ENCODE measurements at places on chromosomes 3 and 15.

DNA sequence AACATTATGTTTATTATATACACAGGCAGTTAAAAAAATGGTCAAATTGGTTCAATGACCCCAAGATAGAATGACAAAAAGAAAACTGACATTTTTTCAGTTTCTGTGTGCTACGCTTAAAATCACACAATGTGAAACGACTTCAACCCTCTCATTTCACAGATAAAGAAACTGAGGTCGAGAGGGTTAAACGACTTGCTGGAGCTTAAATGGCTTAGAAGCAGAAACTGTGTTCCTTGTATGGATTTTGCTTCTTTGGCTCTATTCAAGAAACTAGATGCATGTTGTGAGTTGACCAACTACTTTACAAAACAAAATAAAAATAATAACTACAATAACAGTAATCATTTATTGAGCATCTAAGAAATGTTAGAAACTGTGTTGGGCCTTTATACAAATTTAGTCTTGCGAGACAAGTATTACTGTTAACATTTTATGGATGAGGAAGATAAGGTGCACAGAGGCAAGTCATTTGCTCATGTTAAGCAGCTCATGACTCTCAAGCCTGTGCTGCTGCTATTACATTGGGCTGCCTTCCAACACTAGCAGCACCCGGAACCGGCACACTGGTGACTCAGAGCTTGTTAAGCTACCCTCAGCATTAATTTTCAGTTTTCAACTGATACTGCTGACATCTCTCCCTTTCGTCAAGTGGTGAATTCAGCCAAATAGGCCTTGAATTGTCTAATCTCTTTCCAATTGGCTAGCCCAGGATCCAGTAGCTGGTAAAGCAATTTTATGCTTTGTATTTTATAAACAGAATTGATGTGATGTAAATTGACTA, 487.6 kb downstream of the NAALADL2 start:
- DNase-seq: no peak

DNA sequence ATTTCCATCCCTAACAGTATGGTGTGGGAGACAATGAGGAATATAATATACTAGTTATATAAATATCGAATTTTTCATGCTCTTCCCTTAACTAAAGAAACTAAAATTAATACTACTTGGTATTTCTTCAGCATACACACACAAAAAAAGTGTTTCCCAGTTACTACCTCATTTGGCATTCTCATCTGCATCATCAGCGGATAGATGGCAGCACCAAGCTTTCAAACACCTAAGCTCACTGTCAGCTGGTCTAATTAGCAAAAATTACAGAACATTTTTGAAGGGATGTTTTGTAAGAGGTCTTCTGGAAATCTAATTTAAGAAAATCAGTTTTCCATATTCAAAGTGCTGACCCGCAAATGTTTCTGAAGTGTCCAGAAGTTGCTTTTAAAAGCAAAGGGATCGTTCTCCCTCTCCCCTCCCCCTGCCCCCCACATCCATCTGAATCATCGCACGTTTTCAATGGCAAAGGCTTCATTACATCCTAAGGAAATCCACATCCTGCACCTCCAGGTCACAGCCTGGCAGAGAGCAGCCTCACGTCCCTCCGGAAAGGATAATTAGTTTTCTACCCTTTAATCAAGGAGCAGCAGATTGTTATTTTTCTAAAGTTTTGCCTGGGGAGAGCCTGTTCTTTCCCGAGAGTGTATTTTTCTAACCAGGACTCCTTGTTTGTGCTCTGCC, 86.1 kb upstream of the SPATA12 start:
- DNase-seq: no peak

GRCh38 chr15:35479423-35479822, 66.5 kb downstream of the DPH6 start:
- no peak for DNase-seq

DNA sequence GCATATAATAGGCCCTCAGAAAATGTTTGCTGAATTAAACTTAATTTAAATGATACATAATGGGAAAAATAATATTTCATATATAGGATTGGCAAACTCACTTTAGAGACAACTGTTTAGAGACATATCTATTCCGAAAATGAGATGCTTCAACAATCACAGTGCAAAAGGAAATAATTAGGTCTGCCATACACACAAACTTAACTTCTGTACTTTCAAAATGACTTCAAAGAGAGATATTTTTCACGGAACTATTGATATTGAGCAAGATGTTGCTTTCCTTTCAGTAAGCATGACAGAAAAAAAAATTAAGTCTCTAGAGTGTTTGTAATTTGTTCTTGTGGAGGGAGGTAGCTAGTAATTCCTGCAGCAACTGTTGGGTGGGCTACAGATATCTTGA, 769.5 kb downstream of the TUSC7 start:
- DNase-seq: no peak

GRCh38 chr3:127212231-127212630, 19.3 kb downstream of the PRR23E start:
- DNase-seq: no peak

DNA sequence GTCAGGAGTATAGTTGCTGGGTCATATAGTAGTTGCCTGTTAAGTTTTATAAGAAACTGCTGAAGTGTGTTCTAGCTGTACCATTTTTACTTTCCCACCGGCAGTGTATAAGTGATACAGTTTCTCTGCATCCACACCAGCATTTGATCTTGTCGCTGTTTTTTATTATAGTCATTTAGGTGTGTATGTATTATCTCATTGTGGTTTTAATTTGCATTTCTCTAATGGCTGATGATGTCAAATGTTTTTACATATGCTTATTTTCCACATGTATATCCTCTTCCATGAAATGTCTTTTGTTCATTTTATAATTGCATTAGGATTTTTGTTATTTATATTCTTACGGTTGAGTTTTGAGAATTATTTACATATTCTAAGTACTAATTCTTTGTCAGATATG, 254.3 kb downstream of the CLSTN2 start:
- DNase-seq: no peak

DNA sequence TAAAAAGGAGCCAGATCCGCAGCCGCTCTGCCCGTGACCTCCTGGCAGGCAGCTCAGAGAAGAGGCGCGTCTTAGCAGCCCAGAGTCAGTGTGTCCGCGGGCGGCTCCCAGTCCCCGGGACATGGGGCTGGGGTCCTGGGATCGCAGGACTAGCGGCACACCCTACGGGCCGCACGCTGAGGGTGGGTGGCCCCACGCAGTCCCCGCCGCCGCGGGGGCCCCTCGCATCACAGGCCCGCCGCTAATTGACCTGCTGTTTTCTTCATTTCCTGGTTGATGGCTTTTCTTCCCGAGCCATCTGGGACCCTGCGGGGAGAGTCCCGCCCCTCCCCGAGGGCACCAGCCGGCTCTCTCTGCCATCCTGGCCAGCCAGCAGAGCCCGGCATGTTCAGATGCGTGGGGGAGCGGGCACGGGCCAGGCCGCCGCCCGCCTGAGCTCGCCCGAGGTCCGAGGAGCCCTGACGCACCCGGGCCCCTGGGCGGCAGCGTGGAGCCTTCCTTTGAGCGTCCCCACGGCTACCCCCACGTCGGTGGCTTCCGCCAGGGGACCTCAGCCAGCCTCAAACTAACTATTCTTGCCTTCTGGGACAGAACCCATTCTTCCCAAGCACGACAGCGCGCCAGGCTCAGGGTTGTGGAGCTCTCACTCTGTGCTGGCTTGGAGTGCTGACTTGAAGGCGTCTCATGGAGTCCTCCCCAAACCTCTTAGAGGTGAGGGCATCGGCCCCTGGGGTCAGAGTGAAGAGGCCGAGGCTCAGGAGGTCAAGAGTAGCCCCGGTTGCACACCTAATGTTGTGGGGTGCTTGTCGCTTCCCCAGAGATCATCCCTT, 34.6 kb upstream of the CACNA2D3 start:
- no peak for DNase-seq

DNA sequence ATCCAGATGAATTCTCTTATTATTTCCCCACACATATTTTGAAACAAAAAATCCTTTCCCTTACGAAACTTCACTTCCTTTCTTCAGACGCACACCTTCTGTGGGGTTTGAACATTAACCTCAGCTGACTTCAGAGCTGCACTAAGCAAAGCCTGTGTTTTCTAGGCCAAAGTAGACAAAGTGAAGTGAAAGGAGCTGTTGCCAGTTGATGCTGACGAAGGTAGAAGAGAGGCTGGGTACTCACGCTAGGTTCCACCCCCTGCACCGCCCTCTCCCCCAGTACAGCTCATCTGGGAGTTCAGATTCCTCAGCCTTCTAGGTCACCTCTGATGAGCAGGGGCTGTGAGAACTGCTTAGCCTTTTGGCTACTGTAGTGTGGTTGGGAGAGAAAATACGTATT, 24.1 kb downstream of the DUT start:
- DNase-seq: no peak

- DNase-seq: no peak
Measured at GRCh38 chr3:103308921-103309320, 874.1 kb downstream of the ZPLD1 start.

DNA sequence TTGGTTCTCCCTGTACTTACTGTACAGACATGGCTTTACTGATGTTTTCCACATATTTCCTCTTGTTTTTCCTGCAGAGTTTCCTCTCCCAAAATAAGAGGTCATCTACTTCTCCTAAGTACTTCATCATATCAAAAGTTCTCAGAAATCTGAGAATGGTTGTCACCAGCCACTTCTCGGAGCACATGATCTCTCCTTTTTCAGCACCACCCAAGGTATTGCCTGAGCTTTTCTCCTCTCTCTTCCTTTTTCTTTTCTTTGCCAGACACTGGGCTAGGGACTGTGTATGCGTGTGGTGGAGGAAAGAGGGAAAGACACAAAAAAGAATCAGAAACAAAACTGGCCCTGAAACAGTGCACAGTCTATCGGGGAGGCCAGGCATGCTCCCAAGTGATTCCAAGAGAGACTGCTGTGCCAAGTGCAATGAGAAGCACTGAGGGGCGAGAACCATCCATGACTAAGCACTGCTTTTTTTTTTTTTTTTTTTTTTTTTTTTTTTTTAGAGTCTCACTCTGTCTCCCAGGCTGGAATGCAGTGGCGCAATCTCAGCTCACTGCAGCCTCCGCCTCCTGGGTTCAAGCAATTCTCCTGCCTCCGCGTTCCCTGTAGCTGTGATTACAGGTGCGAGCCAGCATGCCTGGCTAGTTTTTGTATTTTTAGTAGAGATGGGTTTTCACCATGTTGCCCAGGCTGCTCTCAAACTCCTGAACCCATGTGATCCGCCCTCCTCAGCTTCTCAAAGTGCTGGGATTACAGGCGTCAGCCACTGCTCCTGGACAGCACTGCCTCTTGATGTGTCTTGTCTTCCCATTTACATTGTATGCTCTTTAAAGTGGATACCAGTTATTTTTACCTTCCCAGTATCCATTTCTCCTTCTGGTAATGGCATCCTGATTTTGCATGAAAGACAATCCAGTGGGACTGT, 194.0 kb upstream of the FEZF2 start:
- DNase-seq: no peak

DNA sequence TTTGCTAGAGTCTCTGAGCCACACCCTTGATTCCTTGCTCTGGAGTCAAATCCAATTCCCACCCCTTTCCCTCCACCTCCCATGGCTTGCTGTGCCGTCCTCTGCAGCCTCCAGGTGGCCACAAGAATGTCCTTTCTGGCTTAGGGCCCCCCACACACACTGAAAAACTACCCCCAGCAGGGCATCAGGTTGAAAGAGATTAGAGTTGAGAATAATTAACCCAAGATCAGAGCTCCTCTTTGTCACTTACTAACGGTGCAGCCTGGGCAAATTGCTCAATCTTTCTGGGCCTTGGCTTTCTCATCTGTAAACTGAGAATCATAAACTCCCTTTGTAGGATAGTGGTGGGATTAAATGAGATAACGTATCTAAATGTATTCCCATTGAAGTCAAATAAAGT, 78.5 kb downstream of the MRPL46 start:
- no peak for DNase-seq

DNA sequence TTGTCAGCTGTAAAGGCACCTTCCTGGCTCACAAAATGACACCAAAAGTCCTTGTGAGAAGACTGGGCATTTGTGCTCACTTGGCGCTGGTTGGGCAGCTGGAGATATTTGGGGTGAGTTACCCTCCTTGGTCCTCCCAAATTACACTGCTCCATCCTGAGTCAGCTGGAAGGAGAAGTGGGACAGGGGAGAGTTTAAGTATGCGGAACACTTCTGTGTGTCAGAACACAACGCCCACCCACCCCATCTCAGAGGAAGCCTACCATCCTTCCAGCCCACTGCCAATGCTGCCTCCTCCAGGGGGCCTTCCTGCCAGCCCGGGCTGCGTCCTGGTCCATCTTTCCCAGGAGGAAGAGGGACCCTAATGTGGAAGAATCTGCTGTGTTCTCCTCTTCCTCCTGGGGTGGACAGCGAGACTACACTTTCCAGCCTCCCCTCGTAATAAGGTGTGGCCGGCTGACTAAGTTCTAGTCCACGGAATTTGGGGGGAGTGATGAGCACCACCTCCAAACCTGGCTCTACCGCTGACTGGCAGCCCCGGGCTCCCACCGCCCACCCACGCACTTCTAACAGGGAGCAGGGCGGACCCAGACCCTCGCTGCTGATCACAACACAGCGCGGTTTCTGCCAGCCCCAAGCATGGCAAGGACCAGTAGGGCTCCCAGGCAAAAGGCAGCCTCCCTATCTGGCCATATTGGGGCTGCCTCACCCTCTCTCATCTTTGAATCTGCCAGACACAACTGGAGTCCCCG, 265.0 kb downstream of the XXYLT1 start:
- peak; percentile 35 for DNase-seq

DNA sequence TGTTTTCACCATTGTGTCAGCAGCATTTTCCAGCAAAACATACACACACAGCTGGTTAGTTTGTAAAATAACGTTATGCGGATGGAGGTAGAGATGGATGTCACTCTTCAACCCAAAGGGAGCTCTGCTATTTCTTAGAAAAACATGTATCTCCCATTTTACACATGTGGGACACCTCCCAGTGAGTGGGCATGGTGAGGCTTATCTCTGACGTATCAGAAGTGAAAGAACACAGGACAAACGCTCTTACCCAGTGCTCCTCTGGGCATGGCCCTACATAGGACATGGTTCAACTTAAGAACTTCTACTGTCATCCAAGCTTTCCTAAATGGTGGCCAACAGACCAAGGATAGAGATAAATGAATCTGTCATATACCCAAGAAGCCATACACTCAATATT, 2.1 kb downstream of the FAM240A start:
- no peak for DNase-seq

DNA sequence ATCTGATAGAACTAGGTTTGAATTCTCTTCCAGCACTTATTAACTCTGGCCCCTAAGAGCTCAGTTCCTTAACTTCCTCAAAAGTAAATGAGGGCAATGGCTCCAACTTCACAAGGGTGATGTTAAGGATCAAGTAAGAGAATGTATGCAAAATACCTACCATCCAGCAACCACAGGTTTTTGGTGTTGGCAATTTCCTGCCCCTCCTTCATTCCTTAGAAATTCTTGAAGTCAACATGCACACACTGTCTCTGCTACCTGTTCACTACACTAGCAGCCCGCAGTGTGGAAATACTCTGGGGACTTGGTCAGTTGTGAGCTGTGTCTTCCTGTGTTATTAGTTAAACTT, 5.0 kb downstream of the ZBED2 start:
- DNase-seq: no peak

All from left lobe of liver (tissue), 2 donors.